ENCODE measurements at places on chromosomes 2 and 18.

GRCh38 chr18:45505497-45506206 lies 109.6 kb upstream of the SLC14A2 start:
- no peak for DNase-seq

- DNase-seq = no peak
These were observed 9.7 kb upstream of the DNAJB2 start for GRCh38 chr2:219269362-219270054.

DNA sequence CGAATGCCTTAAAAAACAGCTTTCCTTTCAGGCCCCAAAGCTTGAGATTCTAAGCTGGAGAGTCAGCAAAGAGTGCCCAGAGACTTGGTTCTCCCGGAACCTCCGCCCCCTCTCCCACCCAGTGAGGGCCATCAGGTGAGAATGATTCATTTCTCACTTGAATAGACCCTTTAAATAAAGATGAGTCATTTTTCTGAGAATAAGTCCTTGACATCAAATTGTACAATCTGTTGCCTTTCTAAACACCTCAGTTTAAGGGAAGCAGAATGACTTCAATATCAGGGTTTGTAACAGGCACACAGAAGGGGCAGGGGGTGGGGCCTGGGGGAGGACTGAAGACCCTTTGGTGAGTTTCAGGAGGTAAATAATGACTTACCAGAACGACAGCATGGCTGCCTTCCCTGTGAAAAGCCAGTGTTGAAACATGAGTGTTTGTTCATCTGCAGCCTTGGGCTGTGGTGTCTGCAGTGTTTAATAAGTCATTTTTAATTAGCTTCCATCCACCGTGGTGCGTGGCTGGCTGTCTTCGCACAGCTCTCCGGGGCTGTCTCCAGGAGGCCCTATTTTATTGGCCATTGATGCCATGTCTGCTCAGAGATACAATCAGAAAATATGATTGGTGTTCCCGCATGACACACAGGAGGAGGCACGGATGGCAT lies 134.9 kb upstream of the ZNF236 start:
- no peak for DNase-seq

DNA sequence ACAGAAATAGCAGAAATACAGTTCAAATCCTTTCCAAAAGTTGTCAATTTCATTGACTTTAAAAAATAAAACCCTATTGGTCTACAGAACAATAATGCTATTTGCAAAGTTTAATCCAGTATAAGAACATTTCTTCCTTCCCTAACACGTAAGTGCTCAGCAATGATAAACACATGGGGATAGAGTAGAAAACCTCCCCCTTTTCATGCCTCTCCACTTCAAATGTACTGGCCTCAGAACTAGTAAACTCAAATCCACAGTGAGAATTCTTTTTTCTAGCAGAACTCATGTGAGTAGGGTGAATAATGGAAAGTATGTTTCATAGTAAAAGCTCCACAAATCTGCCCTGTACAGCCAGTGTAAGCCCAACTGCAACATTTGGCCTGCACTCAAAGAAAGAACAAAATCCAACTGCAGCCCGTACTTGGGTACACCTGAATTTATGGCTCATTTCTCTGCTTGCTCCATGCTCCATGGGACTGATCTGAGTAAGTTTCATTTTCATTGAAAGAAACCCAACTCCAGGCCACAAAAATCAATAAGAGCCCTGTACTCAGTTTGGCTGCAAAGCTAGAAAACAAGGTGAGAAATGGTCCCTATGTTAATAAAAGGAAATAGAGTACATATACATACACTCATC lies 115.0 kb upstream of the RMDN2 start:
- DNase-seq = no peak
